Activated CD4-positive, alpha-beta T cell treated with anti-CD3 and anti-CD28 coated beads, Interleukin-2, amount 50 U/mL, for 16 hours (primary cell): ENCODE measurements at places on chromosomes 16 and 17.

DNA sequence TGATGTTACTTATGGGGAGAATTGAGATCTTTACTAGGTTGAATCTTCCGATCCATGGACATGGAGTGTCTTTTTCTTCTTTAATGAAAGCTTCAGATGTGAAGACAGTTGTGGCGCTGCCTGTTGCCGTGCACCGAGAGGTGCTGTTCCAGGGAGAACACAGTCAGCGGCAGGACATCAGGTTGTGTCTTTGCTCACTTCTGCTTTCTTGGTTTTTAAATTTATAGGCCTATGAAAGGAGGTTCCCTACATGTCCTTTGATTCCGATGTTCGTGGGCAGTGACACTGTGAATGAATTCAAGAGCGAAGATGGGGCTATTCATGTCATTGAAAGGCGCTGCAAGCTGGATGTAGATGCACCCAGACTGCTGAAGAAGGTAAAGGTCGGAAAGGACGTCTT, 49.8 kb downstream of the SEC14L1 start:
- DNase-seq = no peak

DNA sequence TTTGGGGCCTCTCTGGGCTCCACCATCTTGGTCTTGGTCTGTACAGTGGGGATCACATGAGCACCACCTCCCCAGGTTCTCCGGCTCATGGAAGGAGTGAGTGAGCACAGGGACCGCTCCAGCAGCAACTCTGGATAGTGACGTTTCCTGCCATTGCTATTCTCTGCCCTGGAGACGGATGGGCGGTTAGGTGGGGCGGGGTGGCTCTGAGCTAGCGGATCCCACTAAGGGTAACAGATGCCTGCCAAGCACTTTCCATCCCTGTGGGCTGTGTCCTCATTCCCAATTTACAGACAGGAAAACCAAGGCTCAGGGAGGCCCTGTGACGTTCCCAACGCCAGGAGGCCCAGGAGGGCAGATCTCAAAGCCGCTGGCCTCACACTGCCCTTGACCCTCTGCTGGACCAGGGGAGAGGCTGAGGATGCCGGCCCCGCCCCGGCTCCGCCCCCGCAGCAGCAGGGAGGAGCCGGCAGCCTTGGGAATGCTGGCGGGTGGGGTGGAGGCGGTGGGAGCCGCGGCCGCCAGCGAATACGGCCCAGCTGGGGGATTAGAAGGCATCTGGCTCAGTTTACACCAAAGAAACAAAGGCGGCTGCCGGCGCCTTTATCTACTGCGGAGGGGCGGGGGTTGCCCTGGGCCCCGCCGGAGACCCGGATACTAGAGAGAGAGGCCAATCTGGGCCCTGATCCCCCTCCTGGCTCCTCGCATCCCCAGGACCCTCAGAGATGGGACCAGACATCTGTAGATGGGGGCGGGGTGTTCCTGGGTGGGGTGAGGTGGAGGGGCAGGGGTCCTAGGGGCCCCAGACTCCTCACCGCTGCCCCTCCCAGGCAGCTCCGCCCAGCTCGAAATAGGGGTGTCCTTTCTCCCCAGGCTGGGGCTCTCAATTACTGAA, 122.3 kb upstream of the CIBAR2 start:
- DNase-seq = no peak

DNA sequence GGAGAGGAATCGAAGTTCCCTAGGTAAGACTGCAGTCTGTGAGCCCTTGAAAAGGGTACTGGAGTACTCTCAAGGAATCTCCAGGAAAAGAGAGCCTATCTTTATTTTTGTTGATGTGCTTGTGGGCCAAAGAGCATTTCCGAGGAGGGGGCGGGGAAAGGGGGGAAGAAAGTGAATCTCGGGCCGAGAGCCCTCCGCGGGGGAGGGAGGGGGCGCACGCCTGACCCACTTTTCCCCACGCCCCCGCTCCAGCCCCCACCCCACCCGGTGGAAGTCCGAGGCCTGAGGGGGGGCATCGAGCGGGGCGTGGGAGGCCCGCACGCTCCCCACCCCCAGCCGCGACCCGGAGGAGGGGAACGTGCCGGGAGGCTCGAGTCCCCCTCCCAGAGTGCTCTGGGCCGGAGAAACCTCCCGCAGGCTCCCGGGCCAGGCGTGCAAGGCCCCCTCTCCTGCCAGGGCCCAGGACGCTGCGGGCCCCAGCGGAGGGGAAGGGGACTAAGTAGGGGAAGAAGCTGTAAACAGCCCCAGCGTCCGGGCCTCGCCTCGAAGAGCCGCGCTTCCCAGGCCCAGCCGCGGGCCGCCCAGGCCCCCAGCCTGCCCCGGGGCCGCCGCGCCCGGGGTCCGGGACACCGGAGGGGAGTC, 444 bp downstream of the HELZ start:
- no peak for DNase-seq

GRCh38 chr16:58222532-58223316, 24.8 kb upstream of the CSNK2A2 start:
- DNase-seq = no peak

DNA sequence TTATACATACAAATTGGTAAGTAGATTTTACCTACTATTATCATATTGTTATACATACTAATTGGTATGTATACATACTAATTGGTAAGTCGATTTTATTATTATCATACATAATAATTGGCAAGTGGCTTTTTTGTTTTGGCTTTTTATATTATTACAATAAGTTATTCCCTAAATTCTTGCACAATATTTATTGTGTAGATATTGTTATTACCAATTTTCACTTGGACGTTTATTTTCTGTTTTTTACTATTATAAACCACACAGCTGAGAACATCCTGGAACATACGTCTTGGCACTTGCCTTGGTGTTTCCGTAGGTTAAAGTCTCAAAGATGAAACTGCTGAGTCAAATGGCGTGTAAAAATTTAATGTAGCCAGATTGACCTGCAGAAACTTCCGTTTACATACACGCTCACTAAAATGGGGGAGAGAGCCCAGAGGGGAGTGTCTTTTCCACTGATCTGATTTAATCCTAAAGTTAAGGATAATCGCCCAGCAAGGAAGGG, 18.9 kb downstream of the GNGT2 start:
- peak; percentile 83 for DNase-seq

- DNase-seq = no peak
Observed at GRCh38 chr17:39063681-39064069, 87.8 kb downstream of the PLXDC1 start.
